ENCODE measurements at places on chromosomes 12 and 14.
A peak's percentile ranks its signal among the peaks of the same experiment; 100 is the strongest.

DNA sequence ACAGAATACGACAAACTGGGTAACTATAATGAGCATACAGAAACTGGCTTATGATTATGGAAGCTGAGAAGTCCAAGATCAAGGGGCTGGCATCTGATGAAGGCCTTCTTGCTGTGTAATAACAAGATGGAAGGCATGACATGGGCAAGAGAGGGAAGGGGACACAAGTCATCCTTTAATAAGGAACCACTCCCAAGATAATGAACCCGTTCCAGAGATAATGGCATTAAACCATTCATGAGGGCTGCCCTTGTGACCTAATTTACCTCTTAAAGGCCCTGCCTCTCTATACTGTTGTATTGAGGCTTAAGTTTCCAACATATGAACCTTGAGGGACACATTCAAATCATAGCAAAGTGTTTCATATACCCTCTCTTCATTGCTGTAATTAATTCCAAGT is 4.6 kb upstream of the VTI1B start:
- DNase-seq, result no peak

- DNase-seq, result no peak
Observed at GRCh38 chr14:101289230-101289690, 272.0 kb upstream of the DIO3 start.

DNA sequence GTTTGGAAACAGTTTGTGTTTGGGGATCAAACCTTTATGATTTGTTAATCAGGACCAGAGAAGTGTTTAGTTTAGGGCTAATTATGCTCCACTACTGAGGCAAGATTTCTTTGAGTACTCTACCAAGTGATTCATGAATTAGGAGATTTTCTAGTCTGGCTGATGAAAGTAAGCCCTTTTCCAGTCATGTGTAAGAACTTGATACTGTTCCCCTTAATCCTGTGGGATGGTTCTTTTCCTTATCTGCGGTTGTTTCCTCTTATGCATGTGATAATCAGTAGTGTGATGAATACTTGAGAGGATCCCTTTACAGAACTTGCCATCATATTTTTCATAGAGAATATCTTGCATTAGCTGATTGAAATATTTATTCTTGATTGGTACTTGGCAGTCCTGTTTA is 42.1 kb downstream of the DYRK2 start:
- DNase-seq, result no peak

GRCh38 chr14:80388980-80389711 is 177.8 kb upstream of the DIO2 start:
- DNase-seq, result no peak

- DNase-seq, result no peak
Observed at GRCh38 chr12:69898236-69898635, 73.2 kb downstream of the MYRFL start.

DNA sequence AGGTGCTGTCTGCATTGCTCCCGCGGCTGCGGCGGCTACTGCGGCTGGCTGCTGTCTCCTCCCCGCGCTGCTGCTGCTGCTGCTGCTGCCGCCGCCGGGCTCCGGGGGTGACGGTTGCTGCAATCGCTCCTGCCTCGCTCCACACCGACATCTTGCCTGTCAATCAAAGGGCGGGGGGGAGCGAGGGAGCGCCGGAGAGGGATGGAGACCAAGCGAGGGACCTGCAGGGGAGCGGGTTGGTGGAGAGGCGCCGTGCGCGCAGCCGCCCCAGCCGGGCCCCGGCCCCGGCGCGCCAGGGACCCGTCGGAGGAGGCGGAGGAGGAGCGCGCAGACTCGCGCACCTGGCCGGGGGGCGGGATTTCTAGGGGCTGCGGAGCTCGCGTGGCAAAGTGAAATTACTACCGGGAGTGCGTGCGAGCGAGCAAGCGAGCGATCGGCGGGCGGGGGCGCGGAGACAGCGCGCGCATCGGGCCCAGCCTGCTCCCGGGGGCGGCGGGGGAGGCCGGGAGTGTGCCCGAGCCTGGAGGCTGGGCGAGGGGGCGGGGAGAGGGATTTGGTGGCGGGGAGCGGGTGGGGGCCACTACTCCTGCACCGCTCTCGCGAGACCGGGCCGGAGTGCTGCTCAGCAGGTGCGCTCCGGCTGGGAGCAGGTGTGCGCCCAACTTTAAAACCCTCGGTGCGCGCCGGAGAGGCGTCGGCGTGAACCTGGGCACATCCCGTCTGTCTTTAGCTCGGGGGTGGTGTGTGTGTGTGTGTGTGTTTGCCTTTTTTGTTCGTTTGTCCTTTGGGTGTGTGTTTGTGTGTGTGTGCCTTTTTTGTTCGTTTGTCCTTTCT is at the start of gene KSR2:
KSR2 (minus strand) TSS at position 165 of the 834 bp plus-strand sequence. CDS start 735 bp downstream, outside the sequence.
- DNase-seq, result no peak

- no peak for DNase-seq
Observed at GRCh38 chr12:19018302-19018970, 111.1 kb upstream of the PLEKHA5 start.

- DNase-seq, result no peak
Observed at GRCh38 chr12:11724888-11725311, 75.4 kb downstream of the ETV6 start.

DNA sequence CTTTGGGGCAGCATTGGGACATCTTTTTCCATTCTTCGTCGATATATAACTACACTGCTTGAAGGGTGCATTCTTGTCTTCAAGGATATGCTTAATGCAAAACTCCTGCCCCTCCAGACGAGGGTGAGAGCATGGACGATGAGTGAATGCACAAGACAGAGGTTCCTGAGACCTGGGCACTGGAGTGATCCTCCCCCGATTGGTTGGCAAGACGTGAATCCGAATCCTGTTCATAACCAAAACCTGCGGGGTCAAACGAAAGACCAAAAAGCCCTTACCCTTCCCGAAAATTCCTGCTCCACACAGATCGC is 684 bp downstream of the KANSL2 start:
- DNase-seq, result peak; percentile 7

DNA sequence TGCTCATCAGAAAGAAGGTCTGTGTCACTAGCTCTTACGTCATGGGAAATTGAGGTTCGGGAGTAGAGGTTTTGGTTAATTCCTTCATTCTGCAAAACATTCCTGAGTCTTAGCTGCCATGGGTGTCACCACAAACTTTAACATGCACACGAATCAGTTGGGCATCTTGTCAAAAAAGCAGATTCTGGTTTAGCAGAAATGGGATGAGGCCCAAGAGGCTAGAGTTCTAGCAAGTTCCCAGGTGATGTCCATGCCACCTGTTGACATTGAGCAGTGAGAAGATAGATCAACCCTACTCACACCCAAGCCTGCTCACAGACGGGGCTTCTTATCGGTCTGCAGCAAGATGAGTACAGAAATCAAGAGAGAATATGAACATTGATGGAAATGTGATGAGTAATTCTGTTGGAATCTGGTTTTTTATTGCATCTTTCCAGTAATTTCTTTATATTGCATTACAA is 11.7 kb upstream of the RIN3 start:
- DNase-seq, result no peak

GRCh38 chr14:64786296-64787149 is 82.3 kb downstream of the PLEKHG3 start:
- DNase-seq, result no peak

GRCh38 chr14:52286661-52287649 is 19.5 kb downstream of the PTGDR start:
- no peak for DNase-seq

- no peak for DNase-seq
Observed at GRCh38 chr12:60672949-60673348, 1077.1 kb downstream of the SLC16A7 start.

DNA sequence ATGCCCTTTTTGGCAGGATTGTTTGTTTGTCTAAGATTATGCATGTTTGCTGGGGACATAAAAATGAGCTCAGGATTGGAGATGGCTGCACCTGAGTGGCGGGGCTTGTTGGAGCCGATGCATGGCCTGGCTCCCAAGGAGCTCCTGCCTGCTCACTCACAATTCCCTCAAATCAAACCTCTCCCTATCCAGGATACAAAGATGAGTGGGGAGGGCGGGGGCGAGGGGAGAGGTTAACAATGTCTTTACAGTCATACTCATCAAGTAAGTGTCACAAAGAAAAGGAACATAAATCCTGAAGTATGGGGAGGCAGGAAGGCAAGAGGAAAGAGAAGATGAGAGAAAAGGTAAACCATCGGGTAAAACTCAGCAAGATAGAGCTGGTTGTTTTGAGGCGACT is 104.0 kb upstream of the COCH start:
- no peak for DNase-seq

DNA sequence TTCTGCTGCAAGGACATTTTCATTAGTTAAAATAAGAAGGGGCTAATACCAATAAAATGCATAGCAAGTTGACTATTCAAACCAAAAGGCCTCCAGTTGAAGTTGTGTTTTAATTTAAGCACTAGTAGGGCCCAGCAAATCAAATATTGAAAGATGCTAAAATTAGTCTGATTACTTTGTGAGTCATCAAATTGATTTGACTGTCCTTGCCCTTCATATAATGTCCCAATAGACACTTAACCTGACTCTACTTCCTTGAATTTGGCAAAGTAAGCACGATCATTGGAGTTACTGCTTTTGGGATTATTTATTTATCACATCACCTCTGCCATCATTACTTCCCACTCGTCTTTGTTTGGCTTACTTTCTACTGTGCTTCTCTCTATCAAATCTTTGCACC is 798.5 kb downstream of the DIO2 start:
- DNase-seq, result no peak

DNA sequence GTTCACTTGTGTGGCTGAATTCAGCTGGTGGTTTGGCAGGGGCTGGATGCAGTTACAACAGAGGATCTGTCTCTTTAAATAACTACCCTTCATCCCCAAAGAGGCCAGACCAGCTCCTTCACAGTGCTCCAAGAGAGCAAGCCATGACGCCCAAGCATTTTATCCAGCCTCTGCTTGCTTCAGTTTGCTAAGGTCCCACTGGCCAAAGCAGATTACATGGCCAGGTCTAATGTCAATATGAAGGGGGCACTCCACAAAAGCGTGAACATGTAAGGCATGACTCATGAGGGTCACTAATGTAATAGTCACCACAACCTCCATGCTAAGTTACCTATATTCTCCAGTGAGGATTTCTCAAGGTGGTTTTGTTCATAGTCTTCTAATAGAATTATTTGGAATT is 62.9 kb downstream of the MARK3 start:
- no peak for DNase-seq

DNA sequence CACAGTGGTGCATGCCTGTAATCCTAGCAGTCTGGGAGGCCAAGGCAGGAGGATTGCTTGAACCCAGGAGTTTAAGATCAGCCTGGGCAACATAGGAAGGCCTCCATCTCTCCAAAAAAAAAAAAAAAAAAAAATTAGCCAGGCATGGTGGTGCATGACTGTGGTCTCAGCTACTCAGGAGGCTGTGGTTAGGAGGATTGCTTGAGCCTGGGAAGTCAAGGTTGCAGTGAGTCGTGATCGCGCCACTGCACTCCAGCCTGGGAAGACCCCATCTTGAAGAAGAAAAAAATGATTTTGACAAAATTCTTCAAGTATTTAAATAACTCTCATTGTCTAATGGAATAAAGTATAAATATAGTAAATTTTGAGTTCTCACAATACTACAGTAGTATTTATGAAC is 219.2 kb upstream of the SSTR1 start:
- DNase-seq, result no peak

- no peak for DNase-seq
Observed at GRCh38 chr12:7045913-7046312, 14.6 kb upstream of the C1S start.

All from memory B cell (primary cell).